ENCODE measurements at places on chromosomes 3 and 15.

GRCh38 chr3:8627201-8627940 is 17.2 kb downstream of the SSUH2 start:
- no peak for DNase-seq

DNA sequence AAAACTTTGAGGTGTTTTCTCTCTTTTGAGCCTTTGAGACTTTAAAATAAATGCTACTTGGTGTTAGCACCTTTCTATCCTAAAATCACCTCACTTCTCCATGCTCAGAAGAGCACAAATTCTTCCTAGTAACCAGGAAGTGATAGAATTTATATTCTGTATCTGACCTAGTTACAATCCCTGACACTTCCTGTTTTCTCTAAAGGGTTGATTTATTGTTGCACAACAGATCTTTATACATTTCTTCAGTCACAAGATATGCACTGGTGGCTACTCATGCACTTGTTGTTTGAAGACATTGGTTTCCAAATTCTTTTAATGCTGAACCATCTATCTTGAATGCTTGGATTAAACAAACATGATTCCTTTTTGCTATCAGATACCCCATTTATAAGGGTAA is 47.2 kb upstream of the CNTN3 start:
- DNase-seq: no peak

DNA sequence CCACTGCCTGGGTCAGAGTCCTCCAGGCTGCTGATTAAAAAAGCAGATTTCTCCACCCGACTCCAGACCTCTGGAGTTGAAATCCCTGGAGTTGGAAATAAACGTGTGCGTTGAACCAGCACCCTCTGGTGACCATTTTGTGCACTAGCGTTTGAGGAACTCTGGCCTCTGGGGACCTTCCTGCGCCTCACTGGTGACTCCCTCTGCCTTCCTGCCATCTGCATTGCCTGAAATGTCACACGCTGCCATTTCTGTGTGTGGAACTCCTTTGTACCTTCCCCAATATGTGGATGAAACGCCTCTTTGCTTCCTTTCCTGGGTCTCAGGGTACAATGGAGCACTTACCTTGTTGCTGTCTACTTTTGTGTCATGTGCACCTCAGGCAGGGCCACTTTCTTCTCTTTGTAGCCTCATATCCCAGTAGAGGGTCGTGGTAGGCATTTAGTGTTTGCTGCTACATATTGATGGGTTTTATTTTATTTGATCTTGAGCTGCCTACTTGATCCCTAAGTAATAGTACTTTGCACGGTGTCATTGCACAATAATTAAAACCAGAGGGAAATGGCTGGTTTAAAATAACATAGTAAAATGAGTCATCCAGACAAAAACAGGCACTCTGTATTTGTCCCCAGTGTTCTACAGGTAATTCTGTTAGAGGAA is 56.8 kb downstream of the GPR171 start:
- peak; percentile 87 for DNase-seq

DNA sequence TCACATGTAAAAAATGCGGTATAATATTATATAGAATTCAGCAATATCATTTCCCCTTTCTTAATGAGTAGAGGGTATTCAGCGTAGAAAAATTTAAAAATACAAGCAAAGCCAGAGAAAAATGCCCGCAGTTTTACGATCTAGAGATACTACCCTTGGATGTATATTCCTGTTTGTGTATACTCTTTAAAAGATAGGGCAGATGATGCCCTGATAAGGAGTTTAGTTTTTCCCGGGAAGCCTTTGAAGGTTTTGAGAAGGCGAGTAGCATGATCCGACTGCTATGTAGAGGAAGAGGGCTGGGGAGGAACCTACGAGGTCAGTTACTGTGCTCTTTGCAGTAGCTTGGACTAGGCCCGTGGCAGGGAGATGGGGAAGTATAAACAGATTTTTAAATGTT is 1.2 kb downstream of the YEATS2 start:
- DNase-seq: peak; percentile 32

GRCh38 chr3:195034101-195034500 is 236.9 kb downstream of the XXYLT1 start:
- DNase-seq: no peak

DNA sequence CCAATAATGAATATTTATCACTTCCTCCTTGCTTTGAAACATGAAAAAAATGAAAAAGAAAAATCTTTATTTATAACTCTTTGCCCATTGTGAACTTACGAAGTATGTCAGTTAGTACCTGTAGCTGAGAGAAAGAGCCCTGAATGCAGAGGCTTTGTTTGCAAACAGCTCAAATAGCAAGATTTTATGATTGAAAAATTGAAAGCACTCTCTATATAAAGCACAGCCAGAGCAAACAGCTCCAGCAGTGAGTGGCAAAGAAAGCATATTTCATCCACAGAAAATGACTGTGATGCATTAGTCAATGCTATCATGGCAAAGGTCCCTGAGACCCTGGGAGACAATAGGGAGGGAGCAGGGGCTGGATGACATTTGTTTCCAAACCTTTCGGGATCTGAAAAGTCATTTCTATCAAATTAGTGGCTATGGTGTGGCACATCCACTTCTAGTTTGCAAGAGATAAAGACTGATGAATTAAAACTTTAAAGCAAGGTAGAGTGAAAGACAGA is 576.1 kb downstream of the OTOL1 start:
- DNase-seq: no peak

DNA sequence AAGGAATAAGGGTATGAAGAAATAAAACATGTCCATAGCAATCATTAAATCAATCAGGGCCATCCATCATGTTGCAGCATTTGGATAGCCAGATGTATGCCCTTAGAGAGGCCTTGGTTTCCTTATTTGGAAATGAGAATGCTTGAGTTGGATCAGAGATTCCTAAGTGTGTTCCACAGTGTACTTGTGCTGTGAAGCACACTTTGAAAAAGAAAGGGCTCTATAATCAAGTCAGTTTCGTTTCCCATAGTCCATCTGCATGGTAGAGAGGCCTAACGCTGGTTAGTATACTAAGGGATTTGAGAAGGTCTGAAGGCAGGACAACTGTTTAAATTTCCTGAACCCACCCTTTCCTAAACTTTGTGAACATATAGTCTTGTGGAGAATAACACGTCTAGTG is 30.9 kb downstream of the RBMS3 start:
- DNase-seq: no peak

DNA sequence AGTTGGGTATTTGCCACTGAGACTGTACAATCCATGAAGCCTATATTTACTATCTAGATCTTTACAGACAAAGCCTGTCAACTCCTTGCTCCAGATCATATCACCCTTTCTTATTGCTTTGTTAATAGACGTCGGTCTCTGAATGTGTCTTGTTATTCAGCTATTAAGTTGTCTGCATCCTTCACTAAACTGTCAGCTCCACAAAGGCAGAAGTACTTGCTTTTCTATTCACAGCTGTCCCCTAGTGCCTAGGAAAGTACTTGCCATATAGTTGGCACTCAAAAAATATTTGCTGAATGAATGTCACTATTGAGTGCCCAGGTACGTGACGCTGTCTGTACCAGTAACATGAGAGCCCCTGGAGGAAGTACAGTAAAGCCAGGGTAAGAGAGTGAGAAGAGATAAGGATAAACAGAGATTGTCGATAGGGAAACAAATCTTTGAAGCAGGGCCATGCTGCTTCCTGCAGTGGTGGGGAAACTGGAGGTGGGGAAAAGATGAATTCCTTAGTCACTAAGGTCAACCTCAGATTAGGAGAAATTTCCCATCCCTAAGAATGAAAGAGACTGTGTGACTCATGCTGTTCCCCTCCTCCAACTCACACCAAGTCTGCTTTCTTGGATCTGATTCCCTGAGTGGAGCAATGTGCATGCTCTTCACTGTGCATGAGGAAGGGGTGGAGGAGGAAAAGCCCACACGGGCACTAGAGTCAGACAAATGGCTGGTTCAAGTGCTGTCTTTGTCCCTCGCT is 36.3 kb downstream of the PRICKLE2 start:
- DNase-seq: no peak

GRCh38 chr3:31610700-31611275 is 78.1 kb downstream of the STT3B start:
- DNase-seq: peak; percentile 11

GRCh38 chr15:78550815-78551214 is 10.6 kb downstream of the PSMA4 start:
- DNase-seq: no peak

- DNase-seq: no peak
These were observed 97.5 kb downstream of the CHDH start for GRCh38 chr3:53748512-53749271.

- no peak for DNase-seq
These were observed 160.6 kb upstream of the CHRM5 start for GRCh38 chr15:33807665-33808064.

- DNase-seq: no peak
These were observed 53.4 kb upstream of the C15orf39 start for GRCh38 chr15:75148280-75148679.

DNA sequence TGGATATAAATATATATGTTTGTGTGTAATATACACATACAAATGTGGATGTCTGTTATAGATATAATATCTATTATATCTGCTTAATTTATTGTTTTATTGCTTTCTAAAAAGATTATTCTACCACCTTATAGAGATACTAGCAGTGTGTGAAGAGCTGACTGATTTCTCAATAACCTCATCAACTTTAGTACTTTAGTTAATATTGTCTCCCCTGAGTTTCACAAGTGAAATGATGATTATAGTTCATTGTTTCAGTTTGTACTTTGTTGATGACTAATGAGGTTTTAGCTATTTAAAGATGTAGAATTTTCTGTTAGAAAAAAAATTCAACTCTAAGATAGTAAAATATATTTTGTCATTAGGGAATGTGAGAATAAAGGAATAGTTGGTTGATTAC is 11.4 kb downstream of the RSRC1 start:
- DNase-seq: no peak

GRCh38 chr3:177350121-177350520 is 152.8 kb upstream of the TBL1XR1 start:
- DNase-seq: no peak

GRCh38 chr3:14770591-14770990 is 48.2 kb upstream of the FGD5 start:
- DNase-seq: no peak

DNA sequence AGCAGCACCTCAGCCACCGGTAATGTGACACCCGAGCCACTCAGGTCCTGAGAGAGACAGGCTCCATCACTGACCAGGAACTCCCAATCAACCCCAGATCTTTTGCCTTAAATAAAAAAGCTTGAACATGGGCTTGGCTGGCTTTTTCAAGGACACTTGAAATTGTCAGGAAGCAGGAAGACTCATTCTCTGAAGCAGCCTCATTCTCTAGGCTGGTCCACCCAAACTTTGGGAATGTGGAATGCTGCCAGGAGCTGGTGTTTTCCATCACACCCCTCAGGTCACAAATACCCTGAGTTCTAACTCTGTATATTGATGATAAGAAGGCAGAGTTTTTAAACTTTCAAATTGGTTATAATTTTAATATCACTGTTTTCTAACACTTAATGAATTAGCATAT is 17.0 kb downstream of the CXCR6 start:
- no peak for DNase-seq

- DNase-seq: no peak
These were observed 4.9 kb upstream of the MME start for GRCh38 chr3:155075200-155075599.

- no peak for DNase-seq
These were observed 514.3 kb downstream of the PDCD6IP start for GRCh38 chr3:34312684-34313083.

GRCh38 chr3:4734454-4734853 is 241.3 kb downstream of the ITPR1 start:
- no peak for DNase-seq

DNA sequence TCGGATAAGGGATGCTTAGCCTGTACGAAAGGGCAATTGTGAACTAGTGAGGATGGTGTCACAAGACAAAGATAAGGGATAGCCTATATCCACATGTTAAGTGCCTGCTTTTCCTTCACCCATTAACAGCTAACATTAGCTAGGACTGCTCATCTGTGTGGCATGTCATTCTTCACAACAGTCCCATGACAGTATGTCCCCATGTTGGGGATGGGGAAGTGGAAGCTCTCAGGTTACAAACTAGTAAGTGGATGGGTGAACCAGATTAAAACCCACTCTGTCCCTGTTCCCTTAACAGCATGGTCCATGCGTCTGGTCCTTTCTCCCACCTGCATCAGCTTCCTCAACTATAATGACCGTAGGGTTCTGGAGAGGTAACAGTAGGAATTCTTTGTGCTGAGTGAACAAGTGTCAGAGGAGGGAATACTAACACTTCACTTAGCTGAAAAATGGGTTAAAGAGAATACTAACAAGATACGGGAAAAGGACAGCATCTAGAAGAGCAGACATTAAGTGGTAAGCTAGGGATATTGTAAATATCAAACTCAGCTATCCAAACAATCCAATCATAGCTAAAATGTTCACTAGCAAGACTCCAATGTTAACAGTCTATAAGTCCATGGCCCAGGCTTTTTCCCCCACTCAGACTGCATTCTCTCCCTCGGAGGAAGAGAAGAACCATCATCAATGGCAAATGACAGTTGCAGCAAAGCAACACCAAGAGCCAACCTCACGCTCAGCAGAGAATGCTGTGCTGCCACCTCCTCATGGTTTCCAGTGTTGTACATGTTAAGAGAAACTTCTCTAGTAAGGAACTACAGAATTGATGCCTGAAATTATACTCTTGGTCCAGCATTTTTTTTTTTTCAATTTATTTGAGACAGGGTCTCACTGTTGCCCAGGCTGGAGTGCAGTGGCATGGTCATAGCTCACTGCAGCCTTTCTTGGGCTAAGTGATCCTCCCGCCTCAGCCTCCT is 5.0 kb downstream of the RPLP1 start:
- DNase-seq: no peak

GRCh38 chr3:170811515-170811914 is 58.5 kb downstream of the RPL22L1 start:
- DNase-seq: no peak

GRCh38 chr3:166110102-166110501 is 272.9 kb upstream of the BCHE start:
- no peak for DNase-seq

GRCh38 chr3:60080648-60081047 is 1030.8 kb upstream of the CFAP20DC start:
- DNase-seq: no peak

DNA sequence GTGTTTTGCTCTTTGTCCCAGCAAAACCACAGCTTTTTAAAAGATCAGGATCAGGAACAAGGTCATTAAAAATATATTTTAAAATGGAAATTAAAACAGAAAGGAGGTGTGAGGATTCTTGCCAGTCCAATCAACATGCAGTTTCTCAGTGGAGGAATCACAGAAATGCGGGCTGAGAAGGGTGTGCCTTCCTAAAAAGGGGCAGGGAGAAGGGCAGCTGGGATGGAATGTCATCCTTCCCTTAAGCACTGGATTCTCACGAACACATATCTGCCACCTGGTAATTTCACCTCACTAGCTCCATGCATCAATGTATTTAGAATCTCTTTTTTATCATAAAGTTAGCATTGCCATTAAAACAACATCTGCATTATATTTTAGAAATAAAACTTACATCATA is 21.4 kb downstream of the ABI3BP start:
- DNase-seq: no peak

Data from SK-N-DZ (cell line).